ENCODE measurements at places on chromosomes 5 and 9.

DNA sequence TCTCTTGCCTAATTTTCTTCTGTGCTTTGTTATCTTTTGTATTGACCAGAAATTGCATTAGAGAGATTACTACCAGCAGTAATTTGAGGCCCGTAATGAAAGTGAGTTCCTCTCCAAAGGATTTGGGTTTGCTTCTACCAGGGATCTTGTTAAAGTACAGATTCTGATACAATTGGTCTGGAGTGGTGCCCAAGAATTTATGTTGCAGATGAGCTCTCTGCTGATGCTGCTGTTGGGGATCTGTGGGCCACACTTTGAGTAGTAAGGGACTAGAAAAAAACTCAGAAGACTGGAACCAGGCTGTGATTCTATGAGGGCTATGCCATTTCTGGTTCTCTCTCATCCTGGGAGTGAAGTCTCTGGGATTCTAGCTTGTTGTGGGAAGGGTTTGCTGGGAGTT lies 192.2 kb downstream of the SEC61B start:
- DNase-seq: no peak

DNA sequence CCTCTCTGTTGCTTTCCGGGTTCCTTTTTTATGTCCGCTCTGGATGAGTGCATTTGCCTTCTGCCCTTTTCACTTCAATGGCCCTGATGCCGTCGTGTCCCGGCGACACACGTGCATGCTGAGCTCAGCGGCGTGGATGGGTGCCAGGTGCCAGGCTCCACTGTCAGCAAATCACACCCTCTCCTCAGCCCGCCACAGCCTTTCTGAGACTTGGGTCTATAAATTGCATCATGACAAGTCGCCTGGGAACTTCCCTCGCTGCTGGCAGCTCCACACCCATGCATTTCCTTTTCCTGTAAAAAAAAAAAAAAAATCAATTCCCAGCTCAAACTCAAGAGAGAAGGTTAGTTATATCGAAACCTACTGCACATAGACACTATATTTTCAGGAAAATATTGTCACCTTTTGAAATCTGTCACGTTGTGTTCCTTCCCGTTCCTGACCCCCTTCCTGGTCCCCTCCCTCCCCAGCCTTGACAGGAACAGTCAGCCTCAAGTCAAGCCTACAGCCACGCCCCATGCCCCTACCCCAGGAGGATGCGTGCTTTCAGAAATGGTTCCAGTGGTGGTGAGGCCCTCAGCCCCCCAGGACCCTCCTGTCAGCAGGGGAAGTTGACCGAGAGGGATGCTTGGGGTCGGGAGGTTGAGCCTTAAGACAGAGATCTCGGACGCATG lies 110.3 kb upstream of the PTCH1 start:
- DNase-seq: no peak

DNA sequence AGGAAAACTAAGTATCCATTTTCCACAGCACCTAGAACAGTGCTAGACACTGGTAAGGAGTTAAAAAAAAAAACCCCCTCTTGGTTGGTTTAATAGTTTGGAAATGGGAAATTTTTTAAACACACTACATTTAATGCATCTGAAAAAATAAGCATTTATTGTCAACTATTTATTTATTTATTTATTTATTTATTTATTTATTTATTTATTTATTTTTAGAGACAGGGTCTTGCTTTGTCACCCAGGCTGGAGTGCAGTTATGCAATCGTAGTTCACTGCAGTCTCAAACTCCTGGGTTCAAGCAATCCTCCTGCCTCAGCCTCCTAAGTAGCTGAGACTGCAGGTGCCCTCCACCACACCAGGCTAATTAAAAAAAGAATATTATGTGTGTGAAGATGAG lies 51.6 kb downstream of the SNCAIP start:
- no peak for DNase-seq

- no peak for DNase-seq
Measured at GRCh38 chr5:32323741-32324140, 11.0 kb upstream of the MTMR12 start.

DNA sequence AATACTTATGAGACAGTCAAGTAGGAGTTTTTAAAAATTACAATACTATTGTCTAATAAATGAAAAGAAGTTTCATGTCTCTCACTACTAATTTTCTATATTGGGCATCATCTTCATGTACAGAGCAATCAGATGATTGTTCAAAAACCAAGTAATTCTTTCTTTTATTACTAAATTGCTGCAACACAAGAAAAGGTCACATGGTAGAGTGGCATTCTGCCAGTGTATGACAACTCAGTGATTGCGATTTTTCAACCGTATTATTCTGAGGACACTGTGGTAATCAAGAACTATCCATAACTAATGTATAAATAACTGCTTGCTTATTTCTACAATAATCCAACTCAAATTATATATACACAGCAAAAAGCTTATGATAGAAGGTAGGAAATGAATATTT lies 96.7 kb upstream of the GRHPR start:
- no peak for DNase-seq

All from NT2/D1 (cell line).